ENCODE measurements at places on chromosomes 1 and 21.

- DNase-seq = no peak
These were observed 1.4 kb downstream of the ATP5PO start for GRCh38 chr21:33914188-33914587.

DNA sequence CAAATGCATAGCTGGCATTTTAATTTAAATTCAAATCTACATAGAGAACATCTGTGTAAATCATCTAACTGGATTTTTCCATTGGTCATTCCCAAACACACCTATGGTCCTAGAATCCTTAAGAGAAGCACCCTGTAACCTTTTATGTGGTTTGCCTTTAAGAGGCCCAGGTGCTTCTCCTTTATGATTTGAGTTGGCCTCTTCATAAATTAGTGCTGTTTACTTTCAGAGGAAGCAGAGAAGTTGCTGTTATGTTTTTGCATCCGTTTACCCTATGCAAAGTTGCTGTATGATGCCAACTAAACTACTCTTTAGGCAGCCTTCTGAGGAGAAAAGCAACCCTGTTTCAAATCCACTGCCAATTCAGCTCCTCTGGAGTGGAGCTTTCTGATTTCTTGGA is 193.8 kb downstream of the HS2ST1 start:
- DNase-seq = no peak

DNA sequence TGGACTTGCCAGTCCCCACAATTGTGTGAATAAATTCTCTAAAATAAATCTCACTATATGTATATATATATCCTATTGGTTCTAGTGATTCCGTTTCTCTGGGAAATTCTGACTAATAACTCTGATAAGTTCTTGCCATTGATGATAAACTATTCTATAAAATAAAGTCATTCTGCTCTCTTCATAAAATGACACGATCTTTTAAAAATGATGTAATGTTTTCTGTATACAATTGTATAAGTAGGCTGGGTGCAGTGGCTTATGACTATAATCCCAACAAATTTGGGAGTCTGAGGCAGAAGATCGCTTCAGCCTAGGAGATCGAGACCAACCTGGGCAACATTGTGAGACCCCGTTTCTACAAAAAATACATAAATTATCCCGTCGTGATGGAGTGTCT is 541.0 kb upstream of the ADGRL4 start:
- no peak for DNase-seq

- DNase-seq = no peak
These were observed 50.1 kb upstream of the DIRAS3 start for GRCh38 chr1:68100571-68100970.

- DNase-seq = no peak
These were observed 3.5 kb upstream of the LHX9 start for GRCh38 chr1:197913495-197914276.

All from GM12891 (cell line).